ENCODE measurements at places on chromosomes 5 and 9.
A peak's percentile ranks its signal among the peaks of the same experiment; 100 is the strongest.

DNA sequence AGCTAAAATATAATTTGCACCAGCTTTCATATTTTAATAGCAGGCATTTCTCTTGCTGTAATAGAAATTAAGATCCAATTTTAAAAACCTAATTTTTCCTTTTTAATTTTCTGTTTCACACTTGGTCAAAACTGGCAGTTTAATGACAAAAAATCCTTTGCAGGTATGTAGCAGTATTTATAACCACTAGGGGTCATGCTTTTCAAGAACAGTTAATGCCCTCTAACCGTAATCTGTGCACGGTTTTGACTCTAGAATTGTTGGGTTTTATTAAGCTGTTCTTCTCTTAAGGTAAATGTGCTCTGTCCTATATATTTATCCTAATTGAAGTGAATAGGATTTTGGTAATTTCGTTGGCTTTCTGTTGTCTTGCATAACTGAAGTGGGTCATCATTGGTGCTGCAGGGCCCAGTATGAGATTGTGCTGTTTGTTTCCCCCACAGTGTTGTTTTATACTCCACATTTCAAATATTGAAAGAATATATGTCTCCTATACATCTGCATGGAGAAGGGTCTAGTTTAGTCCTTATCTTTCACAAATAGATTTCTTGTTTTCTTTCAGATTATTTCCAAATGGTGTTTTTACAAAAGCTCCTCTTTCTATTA, 107.4 kb downstream of the SCAMP1 start:
- no peak for DNase-seq

DNA sequence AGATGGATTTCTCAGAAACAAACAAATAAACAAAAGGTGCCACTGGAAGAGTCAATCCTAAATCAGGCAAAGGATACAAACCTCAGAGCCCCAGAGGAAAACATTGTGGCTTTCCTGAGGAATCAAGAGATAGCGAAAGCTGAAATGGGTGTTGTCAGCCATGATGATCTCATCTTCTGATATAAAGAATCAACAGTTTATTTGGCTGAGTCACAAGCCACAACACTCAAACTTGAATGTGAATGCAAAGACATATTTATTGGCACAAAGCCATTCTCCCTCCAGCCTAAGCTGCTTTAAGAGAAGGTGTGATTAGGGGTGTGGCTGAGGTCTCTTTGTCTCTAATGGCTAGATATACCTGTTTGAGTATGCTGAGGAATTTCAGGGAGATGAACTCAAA, 73.3 kb upstream of the NREP start:
- no peak for DNase-seq

DNA sequence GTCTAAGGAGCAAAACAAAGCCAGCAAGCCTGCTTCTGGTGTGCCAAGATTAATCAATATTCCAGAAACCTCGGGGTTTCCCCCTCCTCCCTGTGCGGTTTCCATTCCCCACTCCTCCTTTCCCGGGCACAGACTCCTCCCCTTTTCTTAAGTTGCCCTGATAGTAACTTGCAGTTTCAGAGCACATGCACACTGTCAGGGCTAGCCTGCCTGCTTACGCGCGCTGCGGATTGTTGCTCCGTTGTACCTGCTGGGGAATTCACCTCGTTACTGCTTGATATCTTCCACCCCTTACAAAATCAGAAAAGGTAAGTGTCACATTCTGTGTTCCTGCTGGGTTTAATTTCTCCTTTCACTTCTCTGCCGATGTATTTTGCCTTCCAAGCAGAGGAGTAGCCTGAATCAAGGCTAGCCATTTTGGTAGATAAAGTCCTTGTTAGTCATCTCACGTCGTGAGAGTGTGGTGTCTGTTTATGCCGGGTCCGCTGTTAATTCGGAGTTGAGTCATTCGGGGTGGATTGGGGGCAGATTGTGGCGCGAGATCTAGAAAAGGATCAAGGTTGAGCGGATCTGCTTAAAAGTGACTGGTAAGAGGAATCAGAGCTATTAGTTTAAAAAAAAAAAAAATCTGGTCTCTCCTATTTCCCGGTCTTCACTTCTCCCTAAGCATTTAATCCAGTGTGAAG, at the start of gene SLC1A3:
Gene SLC1A3, plus strand, starts transcription at position 179 of the 686 bp plus-strand sequence. CDS start 1,818 bp downstream, outside the sequence.
- peak; percentile 15 for DNase-seq

- peak; percentile 37 for DNase-seq
Observed at GRCh38 chr5:169302491-169303118, 1.7 kb upstream of the SLIT3 start.

- no peak for DNase-seq
Observed at GRCh38 chr5:144247131-144247530, 76.5 kb downstream of the KCTD16 start.

DNA sequence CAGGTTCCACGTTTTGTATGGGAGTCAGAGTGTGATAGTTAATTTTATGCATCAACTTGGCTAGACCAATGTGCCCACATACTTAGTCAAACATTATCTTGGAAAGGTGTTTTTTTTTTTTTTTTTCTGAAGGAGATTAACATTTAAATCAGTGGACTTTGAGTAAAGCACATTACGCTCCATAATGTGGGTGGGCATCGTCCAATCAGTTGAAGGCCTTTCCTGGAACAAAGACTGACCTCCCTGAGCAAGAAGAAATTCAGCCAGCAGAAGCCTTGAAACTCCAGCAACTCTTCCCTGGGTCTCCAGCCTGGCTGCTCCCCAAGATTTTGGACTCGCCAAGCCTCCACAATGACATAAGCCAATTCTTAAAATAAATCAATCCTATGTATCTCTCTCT, 711.4 kb downstream of the MTRR start:
- no peak for DNase-seq

- no peak for DNase-seq
Observed at GRCh38 chr9:90953200-90953599, 151.6 kb downstream of the SYK start.

GRCh38 chr5:139371482-139372435, 11.3 kb downstream of the SLC23A1 start:
- DNase-seq = no peak

DNA sequence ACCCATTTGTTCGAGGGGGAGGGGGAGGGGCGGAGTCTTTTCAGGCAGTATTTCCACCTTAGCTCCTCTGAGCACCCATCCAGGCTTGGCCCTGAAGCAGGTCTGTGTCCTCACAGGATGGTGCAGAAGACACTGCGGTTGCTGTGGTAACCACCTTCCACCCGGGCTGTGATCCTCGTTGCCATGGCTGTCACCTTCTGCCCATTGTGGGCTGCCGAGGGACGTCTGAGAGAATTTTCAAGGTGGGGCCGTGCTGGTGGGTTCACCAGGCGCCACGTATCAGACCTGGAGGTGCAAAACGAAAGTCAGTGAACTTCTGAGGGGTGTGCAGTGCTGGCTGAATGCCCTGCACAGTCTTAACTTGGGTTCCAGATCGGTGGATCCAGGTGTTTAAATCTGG, 26.7 kb downstream of the POLR1E start:
- DNase-seq = no peak

- DNase-seq = no peak
Observed at GRCh38 chr5:151101746-151102145, 20.9 kb upstream of the TNIP1 start.

- DNase-seq = no peak
Observed at GRCh38 chr5:169935762-169936161, 44.5 kb downstream of the INSYN2B start.

- no peak for DNase-seq
Observed at GRCh38 chr9:1881708-1882295, 133.3 kb upstream of the SMARCA2 start.

- no peak for DNase-seq
Observed at GRCh38 chr9:121963528-121963995, 129.5 kb downstream of the TTLL11 start.

- DNase-seq = no peak
Observed at GRCh38 chr5:173735184-173735583, 118.7 kb upstream of the BOD1 start.

DNA sequence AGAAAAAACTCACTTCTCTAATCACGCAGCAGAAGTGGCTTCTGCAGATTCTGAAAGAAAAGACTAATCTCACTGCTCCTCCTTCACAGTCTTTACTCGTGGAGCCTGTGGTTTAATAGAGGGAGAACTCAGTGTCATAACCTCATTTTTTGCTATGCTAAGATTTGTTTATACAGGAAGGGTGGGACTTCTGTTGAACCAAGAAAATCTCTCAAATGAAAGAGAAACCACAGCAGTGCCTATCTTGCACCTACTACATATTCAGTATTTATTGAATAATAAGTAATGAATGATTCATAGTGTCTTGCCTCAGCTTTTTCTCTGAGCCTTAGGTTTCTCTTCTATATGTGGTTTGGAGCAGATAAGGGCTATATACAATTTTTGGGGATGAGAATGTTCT, 136.1 kb upstream of the DMAC1 start:
- DNase-seq = no peak

DNA sequence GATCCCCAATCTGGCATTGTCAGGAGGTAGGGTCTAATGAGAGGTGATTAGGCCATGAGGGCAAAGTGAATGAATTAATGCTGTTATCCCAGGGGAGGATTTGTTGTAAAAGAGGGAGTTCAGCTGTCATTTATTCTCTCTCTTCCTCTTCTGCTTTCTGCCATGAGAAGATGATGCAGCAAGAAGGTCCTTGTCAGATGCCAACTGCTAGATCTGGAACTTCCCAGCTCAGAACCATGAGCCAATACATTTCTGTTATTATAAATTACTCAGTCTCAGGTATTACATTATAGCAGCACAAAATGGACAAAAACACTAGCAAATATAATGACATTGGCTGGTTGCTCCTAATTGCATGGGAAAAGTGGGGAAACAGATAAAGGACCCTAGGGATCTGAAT, 15.6 kb upstream of the BICD2 start:
- DNase-seq = no peak

DNA sequence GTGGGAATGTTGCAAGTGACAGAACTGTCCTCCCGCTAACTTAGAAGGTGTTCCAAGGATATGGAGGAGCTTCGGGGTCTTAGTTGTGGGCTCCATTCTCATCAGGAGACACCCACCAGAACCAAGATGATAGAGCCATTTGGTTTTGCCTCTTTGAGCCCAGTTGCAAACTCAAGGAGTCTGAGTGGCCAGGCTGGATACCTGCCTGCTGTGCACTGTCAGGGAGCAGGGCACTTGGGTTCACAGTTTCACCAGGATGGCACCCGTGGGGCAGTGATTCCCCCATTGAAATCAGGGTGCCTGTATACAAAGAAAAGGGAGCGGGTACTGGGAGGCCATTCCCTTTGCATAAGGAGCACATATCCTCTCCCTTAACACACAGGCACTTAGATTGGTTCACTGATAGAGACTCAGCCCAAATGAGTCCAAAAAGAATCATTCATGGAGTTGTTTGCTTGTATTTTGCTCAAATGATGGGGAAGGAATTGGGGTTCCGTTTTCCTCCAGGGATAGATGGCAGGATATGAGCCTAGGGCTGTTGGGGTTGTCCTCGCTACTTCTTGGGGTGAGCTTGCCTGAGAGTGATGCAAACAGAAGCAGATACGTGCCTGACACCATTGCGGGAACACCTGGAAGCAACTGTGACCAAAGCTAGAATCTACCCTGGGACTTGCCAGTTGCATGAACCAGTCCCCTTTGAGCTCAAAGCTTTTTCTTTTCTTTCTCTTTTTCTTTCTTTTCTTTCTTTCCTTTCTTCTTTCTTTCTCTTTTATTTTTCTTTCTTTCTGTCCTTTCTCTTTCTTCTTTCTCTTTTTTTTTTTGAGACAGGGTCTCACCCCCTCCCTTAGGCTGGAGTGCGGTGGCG, 1.3 kb upstream of the PRR7 start:
- DNase-seq = no peak

DNA sequence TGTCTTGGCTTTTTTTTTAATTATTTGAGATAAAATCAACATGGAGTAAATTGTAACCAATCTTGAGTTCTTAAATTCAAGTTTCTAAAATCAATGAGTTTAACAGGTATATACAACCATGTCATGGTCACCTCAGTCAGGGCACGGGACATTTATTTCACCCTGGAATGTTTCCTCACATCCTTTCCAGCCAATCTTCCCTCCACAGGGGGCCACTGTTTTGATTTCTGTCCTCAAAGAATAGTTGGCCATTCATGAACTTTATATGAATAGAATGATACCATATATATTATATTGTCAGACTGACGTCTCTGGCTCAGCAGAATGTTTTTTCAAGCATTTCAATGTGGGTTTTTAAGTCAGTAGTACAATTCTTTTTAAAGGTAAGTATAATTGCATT, 806 bp downstream of the ZNF474 start:
- no peak for DNase-seq

GRCh38 chr5:160926428-160926827, 74.4 kb upstream of the ATP10B start:
- no peak for DNase-seq

GRCh38 chr5:94972268-94972667, 312.6 kb downstream of the MCTP1 start:
- no peak for DNase-seq

- DNase-seq = no peak
Observed at GRCh38 chr9:133074111-133074651, 12.4 kb downstream of the CEL start.

DNA sequence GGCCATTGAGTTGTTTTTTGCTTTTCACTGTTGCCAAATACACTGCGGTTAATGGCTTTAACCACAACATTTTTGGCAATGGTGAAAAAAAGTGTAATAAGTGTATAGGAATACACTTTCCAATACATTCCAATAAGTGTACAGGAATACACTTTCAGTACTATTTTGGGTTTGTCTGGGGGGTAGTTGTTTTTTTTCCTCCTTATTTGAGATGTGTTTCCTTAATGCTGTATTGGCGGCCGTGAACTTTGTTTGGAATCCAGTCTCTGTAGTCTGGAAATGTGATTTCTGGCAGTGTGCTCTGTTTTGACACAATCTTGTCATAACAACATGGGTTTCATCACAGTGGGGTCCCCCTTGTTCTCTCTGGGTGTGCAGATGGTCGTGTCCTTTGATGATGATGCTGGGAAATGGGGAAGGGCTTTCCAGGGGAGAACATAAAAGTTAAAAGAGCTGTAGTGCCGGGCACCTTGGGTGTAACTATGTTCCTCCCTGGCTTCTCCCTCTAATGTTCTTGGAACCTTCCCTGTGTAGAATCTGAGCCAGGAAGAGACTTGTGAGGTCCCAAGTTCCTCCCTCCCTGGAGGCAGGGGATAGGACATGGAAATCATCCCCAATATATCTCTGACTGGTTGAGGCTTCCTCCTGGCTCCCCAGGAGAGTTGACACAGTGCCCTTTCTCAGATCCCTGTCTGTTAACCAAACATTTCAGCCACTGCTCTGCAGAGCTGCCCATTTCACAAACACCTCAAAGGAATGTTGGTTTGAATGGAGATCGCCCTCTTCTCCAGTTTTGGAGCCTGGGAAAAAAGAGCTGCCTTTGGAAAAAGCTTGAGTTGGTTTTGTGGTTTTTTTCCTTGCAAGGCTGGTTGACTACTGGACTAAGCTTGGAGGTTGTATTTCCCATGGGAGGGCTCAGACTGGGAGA, 44.8 kb downstream of the RCL1 start:
- DNase-seq = no peak

- DNase-seq = no peak
Observed at GRCh38 chr5:82522897-82523296, 244.7 kb upstream of the RPS23 start.

DNA sequence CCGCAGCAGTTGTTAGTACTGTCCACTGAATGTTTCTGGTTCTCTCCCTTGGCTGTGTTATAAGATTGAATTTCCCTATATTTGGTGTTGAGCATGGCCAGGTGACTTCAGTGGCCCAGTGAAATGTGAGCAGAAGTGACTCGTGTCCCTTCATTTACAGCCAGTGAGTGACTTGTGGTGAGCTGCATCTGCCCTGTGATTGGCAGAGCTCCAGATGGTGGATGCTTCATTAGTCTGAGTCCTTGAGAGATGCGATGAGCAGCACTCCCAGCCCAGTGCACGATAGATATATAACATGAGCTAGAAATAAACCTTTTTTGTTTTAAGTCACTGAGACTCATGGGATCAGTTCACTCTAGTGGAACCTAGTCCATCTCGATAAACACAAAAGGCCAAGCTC, 19.3 kb downstream of the PCSK5 start:
- DNase-seq = no peak

GRCh38 chr5:16727755-16728325, 111.0 kb upstream of the RETREG1 start:
- no peak for DNase-seq

All from stimulated activated CD4-positive, alpha-beta T cell treated with anti-CD3 and anti-CD28 coated beads, Interleukin-12 subunit alpha, Interleukin-12 subunit beta, amount 100 ng/mL, for 4 hours (primary cell).